ENCODE measurements at places on chromosomes 16 and 17. TPM values are rescaled to one million over a fixed set of nuclear protein-coding genes. Genes with fewer than 3 reads are reported as not detected.
A peak's percentile ranks its signal among the peaks of the same experiment; 100 is the strongest.

DNA sequence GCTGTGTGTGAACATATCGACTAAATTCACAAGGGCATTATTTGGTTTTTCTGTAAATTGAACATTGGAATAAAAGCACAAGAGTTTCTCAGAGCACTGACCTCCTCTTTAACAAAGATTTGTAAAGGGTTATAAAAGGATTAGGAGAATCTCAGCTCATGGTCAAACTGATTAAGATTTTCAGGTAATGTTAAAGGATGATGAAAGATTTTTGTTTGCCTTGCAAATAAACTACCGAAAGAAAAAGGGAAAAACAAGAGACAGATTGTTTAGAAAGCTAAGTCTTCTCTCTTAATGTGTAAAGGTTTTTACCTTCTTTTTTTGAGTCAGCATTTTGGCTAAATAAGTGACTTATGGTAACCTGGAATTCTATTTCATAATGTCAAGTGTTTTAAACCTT is 47.6 kb upstream of the MED9 start:
- no peak for DNase-seq
- H3K4me3 ChIP-seq: no peak overlapping the region
- no peaks in the 10 kb centered on the region for H3K36me3 ChIP-seq
- no peaks in the 10 kb centered on the region for H3K4me1 ChIP-seq
- H3K27me3 ChIP-seq: no peaks in the 10 kb centered on the region
- H3K27ac ChIP-seq: no peak overlapping the region

ABCA8 gene
- total RNA-seq: 22.7 TPM

MYH3 gene
- total RNA-seq: 2.9 TPM

DNA sequence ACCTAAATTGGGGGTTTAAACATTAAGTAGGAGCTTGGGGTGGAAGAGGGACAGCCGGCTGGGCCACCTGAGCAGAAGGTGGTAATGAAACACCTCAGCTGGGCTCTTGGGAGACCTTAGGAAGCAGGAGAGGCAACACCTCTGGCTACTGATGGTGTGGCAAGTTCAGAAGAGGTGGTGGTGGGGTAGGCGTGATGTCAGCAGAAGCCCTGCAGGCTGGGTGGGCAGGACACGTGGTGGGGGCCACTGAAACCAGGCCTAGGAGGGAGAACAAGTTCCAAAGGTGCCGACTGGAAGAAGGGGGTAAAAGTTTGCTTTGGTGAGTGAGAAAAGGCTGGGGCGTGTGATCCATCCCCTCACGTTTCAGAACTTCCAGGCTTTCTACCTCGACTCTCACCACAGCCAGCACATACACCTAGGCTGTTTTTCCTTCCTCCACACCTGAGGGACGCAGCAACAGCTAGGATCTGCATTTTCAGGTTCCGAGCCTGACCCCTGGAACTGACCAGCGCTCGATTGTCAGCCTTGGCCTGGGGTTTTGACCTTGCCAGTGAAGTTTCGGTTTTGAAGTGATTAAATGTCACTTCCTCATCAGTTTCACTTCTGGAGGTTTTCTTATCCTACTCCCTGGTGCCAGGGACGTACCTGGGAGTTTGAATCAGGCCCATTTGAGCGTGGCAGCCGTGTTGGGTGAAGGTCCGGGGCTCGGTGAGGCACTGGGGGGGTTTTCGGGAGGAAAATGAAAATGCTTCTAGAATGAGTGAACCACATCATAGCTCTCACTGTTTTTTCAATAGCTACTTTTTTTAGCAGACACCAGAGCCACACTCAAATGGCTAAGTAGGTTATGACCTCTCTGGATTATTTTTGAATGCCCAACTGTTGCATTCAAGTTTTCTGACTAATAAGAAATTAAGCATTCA is 10.0 kb downstream of the SNN start:
- DNase-seq: no peak
- no peaks in the 10 kb centered on the region for H3K27me3 ChIP-seq
- H3K4me1 ChIP-seq: peaks cover 4% of the 10 kb centered on the region
- H3K36me3 ChIP-seq: no peaks in the 10 kb centered on the region

- peak; percentile 25 for DNase-seq
- no peaks in the 10 kb centered on the region for H3K27me3 ChIP-seq
- no peak overlapping the region for H3K4me3 ChIP-seq
- H3K27ac ChIP-seq: no peak overlapping the region
Measured at GRCh38 chr17:56629531-56630075, 36.1 kb downstream of the NOG start.

DNA sequence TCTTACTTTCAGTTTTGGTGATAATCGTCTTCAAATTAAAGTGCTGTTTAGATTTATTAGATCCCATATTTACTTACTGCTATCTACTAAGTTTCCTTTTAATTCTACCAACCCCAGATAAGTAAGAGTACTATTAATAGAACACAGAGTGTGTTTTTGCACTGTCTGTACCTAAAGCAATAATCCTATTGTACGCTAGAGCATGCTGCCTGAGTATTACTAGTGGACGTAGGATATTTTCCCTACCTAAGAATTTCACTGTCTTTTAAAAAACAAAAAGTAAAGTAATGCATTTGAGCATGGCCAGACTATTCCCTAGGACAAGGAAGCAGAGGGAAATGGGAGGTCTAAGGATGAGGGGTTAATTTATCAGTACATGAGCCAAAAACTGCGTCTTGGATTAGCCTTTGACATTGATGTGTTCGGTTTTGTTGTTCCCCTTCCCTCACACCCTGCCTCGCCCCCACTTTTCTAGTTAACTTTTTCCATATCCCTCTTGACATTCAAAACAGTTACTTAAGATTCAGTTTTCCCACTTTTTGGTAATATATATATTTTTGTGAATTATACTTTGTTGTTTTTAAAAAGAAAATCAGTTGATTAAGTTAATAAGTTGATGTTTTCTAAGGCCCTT is 56.8 kb downstream of the HLF start:
- peaks cover 4% of the 10 kb centered on the region for H3K36me3 ChIP-seq
- no peak overlapping the region for H3K4me3 ChIP-seq
- DNase-seq: no peak

SPIRE2 gene
- 9.1 TPM for total RNA-seq

TMEM114 gene
- not detected for total RNA-seq
